ENCODE measurements at places on chromosomes 7 and 10. TPM values are rescaled to one million over a fixed set of nuclear protein-coding genes. Genes with fewer than 3 reads are reported as not detected.

DNA sequence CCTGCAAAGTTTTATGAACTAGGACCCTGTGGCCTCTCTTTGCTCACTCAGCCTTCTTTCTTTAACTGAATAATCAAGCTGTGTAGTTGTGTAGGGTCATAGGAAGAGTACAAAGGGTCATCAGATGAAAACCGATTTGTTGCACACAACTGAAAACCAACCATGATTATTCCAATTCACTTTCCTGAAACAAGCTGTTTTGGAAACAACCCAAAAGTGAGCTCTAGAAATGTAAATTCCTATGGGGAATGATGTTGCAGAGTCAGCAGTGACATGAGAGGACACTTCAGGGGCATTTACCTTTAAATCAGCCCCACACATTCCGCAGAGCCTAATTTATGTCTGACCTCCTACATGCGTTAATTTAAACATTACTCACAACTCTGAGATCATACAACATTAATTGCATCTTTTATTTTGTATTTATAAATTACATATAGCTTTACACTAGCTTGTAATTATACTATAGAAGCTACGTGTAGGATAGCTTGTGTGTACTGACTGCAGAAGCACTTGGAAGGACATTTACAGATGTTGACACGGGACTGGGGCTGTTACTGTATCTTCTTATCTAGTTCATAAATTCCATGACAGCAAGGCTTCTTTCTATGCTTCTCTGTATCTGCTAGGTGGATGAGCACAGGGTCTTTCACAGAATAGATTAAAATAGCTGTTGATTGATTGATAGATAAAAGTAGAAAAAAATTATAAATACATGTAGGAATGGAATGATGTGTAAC, 139.9 kb upstream of the AKR1E2 start:
- no peak for DNase-seq

DNA sequence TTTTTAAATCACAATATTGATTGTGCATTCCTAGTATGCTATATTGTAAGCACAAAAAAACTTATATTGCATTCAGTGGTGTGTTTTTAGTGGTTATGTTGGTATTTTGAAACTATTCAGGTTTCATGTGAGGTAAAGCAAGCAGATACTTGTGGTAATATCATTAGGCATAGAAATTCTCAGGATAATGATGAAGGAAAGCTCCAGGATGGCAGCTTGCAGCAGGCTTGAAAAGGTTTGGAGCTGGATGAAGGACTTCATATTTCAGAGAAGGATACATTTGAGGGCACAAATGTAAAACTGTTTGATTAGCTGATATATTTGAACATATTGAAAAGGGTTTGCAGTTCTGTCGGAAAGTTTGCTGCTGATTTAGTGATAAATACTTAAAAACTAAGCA, 17.5 kb downstream of the TRIM24 start:
- no peak for DNase-seq

DNA sequence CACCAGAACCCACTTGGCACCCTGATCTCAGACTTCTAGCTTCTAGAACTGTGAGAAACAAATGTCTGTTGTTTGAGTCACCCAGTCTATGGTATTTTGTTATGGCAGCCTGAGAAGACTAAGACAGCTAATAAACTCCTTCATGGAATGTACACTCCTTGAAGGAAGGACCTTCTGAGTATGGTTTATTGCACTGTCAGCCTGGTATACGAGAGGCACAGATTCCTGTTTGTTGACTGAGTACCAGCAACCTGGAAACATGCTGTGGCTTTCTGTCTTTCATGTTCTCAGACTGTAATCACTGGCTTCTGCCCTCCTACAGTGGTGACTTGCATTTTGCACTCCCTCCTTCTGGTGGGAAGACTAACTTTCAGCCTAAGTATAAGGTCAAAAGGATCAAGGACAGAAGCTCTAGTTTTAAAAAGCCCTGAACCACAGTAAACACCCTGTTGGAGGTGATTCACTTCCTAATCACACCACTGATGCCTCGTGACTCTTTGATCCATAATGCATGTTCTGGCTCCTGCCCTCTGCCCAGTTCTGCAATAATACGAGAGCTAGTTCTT, 319.0 kb upstream of the NPSR1 start:
- no peak for DNase-seq

- no peak for DNase-seq
Observed at GRCh38 chr7:36448781-36449379, 59.2 kb downstream of the ANLN start.

DNA sequence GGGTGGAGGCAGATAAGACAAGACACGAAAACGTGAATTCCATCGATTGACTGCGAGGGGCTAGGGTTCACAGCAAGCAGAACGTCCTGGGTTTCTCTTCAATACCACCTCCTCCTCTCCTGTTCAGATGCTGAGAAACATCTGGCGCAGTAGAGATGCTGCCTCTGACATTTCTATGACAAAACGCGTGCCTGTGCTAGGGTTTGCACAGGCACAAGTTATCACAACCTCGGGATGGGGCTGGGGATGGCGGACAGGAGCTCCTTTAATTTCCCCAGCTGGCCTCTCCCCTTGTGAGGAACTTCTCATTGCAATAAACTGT, 99.8 kb upstream of the SVIL start:
- DNase-seq: no peak

- DNase-seq: no peak
Observed at GRCh38 chr10:17407047-17407446, 47.3 kb downstream of the ST8SIA6 start.

- DNase-seq: peak; percentile 95
Observed at GRCh38 chr10:33193057-33193700, 141.3 kb downstream of the NRP1 start.

GRCh38 chr10:19658622-19659233, 157.5 kb upstream of the PLXDC2 start:
- DNase-seq: no peak

DNA sequence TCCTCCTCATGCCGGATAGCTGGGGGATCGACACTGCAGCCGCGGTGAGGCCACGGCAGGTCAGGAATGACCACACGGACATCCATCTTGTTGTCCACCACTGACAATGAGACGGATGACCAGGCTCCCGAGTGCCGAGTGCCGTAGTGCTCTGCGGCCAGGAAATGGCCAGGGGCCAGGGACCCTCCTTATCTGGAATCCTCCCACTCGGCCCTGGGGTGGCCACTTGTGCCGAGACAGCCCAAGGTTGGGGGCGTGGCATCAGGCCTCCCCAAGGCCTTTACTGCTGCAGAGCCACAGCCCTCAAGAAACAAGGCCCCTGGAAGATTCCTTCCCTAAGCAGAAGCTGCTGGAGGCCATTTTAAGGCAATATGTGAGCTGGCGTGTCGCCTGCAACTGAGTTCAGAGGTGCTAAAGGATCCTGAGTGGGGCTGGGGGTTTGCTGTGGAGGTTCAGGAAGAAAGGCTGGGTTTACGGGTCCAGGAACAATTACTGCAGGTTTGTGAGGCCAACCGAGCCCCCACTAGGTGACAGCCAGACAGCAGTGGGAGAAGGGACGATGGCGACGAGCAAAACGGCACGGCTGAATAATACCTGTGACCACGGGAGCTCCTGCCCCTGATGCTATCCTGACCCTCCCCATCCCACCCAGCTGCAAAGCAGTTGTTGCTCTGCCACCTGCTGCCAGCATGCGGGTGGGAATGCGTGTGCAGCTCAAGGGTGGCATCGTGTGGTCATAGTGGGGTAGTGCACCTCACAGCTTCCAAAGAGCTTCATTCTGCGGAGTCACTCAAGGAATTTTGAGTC, 31.6 kb upstream of the LEP start:
- DNase-seq: peak; percentile 74

DNA sequence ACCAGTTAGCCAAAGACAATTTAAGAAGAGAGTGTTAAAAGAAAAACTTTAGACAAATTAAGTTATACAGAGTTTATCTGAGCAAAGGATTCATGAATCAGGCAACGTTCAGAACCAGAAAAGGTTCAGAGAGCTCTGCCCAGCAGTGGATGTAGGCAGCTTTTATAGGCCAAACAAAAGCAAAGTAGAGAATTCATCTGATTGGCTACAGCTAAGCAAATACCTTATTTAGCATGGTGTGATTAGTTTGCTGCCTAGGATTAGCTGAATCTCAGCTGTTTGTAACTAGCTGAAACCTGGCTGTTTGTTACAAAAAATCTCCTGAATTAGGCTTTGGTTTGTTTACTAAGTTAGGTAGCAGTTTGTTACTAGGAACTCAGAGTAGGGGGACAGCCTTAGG, 66.0 kb downstream of the SLC25A40 start:
- no peak for DNase-seq

- no peak for DNase-seq
Observed at GRCh38 chr10:71666639-71667386, 52.8 kb downstream of the C10orf105 start.

GRCh38 chr7:76231583-76231982, 29.9 kb downstream of the SRRM3 start:
- DNase-seq: no peak

GRCh38 chr7:131365838-131366237, 38.2 kb downstream of the MKLN1 start:
- no peak for DNase-seq

DNA sequence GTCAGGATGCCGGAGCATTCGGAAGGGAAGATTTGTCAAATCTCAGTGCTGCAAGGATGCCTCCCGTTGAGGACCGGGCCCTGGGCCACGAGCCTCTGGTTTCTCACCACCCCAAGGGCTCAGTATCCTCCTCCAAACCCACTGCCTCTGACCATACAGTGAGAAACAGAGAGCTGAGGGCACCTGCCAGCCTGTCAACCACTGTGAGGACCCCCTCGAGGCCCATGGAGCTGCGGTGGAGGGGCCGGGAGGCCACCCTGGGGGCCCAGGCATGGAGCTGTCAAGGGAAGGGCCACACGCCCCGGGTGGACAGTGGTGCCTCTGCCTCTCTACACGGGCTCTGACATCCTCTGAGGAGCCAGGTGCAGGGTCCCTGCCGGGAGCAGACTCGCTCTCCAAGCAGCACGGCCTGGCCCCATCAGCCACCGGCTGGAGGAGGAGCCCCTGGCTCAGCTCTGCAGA, 248.0 kb upstream of the TCERG1L start:
- DNase-seq: no peak

GRCh38 chr7:23622506-23622925, 25.3 kb downstream of the CCDC126 start:
- DNase-seq: no peak

DNA sequence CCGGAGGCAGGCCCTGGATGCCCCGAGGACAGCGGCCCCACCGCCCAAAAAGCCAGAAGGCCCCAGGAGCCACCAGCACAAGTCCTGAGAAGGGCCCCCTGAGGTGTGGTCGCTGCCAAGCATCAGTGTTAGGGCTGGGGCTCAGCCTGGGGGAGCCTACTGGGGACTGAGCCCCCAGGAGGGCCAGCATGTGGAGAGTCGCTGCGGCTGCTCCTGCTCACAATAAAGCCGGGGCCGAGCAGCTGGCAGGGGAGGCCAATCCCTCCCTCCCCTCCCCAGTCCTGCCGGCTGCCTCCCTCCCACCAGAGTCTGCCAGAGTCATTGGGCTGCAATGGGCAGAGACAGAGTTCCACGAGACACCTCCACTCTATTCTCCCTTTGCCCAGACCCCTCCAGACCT, 3.1 kb upstream of the ASIC3 start:
- DNase-seq: no peak

GRCh38 chr10:63265222-63265617, 132.1 kb downstream of the NRBF2 start:
- no peak for DNase-seq

Gene COL28A1
- 0.66 TPM for total RNA-seq

Gene A1CF
- not detected for total RNA-seq

Gene C10orf62
- total RNA-seq: 1.5 TPM

Gene BICC1
- total RNA-seq: 15.9 TPM

Gene VIPR2
- 0.60 TPM for total RNA-seq

Gene IFIT1B
- 0.30 TPM for total RNA-seq

Gene UBTD1
- total RNA-seq: 12.2 TPM

Gene PCLO
- 16.4 TPM for total RNA-seq

Gene FRMD4A
- total RNA-seq: 11.4 TPM

Gene SUV39H2
- total RNA-seq: 19.1 TPM

Gene PRXL2A
- 12.7 TPM for total RNA-seq

Gene GRM3
- 0.72 TPM for total RNA-seq

Gene C7orf57
- total RNA-seq: 1.7 TPM

Gene FXYD4
- 0.86 TPM for total RNA-seq

All from adrenal gland (tissue), 19 donors.